Cardiac muscle cell (in vitro differentiated cells and primary cell): ENCODE measurements at places on chromosomes 6 and 20. TPM values are rescaled to one million over a fixed set of nuclear protein-coding genes. Genes with fewer than 3 reads are reported as not detected.
A peak's percentile ranks its signal among the peaks of the same experiment; 100 is the strongest.

GRCh38 chr6:158459726-158460125 lies 100.2 kb upstream of the TMEM181 start:
- no peak for DNase-seq

DNA sequence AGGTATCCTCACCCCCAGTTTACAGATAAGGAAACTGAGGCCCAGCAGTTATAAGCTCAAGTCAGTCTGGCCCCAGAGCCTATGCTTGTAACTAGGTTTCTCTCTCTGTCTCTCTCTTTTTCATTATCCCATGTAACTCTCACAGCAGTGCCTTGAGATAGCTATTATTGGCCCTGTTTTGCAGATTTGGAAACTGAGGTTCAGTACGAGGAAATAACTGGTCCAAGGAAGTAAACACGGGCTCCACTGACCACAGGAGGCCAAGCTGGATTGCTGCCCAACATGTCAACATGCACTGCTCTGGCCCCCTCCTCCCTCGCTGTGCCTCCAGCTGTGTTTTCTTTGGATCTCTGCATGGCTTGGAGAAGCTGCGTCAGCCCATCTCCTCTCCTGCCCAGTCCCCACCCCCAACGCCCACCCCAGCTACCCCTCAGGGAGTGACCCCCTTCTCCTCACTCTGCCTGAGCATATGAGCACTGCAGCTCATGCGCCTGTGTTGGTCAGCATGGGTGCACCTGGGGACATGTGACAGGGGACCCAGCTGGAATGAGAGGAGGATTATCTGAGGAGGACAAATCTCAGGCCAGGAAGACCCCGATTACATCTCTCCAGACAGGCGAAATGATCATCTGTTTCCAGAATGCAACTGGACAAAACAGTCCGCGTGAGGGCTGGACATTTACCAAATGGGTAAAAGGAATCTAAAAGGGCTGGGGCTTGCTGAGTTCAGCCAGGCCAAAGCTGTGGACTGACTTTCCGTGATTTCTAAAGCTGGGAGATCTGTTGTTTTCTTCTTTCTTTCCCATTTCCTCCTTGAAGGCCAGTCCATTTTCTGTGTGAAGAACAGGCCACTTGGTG lies 7.8 kb upstream of the PLTP start:
- peak; percentile 97 for DNase-seq

DNA sequence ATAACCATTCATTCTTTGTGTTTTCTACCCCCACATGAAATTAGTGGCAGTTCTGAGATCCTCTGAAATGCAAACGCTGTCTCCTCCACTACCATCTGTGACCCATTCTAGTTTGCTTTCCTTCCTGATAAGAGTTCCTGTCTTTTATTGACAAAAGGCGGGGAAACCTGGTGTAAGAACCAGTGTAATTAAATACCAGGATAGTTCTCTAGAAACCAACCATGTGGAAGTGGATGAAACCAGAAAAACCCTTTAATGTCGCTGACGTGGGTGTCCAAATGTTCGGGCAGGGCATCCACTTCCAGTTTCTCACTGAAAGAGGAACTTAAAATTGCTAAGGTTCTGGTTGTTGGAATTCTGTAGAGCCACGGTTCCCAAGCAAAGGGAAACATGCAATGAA lies 79.1 kb downstream of the TNFRSF21 start:
- no peak for DNase-seq

GRCh38 chr20:37600486-37600885 lies 72.8 kb upstream of the BLCAP start:
- DNase-seq = no peak

DNA sequence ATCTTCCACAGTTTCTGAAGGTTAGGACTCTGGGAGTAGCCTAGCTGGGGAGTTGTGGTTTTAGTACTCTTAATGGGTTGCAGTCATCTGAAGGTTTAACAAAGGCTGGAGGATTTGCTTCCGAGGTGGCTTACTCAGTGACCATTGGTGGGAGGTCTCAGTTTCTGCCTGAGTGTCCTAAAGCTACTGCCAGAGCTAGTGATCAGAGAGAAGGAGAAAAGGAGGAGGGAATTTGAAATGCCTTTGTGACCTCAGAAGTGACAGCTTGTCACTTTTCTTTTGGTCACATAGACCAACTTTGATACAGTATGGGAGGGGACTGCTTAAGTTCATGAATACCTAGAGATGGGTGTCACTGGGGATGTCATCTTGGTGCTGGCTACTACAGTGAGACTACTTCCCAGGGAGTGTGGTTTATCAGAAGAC lies 41.3 kb downstream of the NCOA3 start:
- peak; percentile 11 for DNase-seq

NUS1 gene
- 12.7 and 15.9 TPM in 2 replicates for polyA plus RNA-seq

CLIC1 gene
- polyA plus RNA-seq = 318 and 326 TPM in 2 replicates

SASH1 gene
- polyA plus RNA-seq = 7.2 and 13.5 TPM in 2 replicates
